Posterior vena cava (tissue), 2 donors: ENCODE measurements at places on chromosomes 5 and 9. TPM values are rescaled to one million over a fixed set of nuclear protein-coding genes. Genes with fewer than 3 reads are reported as not detected.

- DNase-seq: no peak
Observed at GRCh38 chr5:111582451-111582850, 70.1 kb upstream of the STARD4 start.

DNA sequence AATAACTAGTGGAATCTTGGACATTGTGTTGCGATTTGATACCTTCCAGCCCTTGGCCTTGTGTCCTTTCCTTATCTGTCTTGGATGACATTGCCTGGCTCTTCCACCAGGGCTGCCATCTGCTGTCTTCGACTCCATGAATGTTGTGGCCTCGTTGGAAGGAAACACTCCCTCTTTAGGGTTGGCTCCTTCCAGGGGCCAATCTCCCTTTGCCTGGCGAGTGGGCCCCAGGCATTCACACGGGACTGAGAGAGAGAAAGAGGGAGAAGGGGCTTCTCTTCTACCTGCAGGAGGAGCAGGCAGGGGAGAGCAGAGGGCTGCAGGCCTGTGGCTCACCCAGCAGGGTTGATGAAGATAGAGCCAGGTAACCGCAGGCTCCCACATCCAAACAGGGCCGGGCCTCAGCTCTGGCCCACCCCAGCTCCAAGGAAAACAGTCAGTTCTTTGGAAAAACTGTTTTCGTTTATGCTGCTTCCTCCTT lies 31.3 kb downstream of the FGF1 start:
- no peak for DNase-seq

MAMDC4 gene
- total RNA-seq: 2.4 TPM

- DNase-seq: no peak
Observed at GRCh38 chr9:8188723-8189407, 389.3 kb upstream of the DMAC1 start.

DNA sequence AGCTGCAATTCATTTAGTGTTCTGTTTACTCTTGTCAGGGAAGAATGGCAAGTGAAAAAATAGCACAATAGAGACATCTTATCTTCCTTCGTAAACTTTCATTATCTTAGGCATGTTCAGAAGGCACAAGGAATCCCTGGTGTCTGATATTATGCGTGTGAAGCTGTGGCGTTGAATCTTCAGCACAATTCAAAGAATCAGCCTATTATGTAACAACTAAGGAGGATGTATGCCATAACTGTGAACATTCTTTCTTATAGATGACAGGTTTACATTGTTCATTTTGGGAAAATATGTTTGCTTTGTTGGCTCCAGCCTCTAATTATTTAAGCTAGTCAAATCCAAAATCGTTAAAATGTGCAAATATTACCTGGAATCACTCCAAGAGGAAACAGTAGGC lies 446.1 kb downstream of the ANXA1 start:
- no peak for DNase-seq

LCN12 gene
- 0.62 TPM for total RNA-seq

- DNase-seq: no peak
Observed at GRCh38 chr9:14106699-14107098, 207.2 kb downstream of the NFIB start.

DNA sequence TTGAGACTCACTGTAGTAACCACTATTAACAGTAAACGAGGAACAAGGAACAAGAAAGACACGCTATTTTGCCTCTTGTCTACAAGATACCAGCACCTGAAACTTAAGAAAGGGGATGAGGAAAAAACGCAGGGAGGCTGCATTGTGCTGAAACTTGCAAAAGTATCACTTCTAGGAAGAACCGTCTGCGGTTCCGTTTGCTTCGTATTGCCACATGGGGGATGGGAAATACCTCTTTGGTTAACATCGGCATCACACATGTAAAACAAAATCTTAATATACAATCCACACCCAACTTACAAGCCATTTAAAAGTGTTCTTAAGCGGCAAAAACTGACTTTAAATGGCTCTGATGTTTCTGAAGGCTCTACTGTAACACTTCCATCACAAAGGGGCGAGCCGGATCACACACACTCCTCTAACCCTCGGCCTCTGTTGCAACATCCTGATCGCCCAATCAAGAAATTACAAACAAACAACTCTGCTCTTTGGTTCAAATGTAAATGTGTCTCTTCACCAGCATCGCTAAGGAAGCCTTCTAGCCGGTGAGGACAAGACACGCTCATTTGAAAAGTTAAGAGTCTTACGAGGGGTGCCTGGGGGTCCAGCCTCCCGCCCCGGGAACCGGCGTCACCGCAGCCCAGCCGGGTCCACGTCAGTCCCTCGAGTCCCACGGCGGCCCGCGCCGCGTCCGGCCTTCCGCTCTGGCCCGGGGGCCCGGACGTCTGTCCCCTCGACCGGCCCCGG lies 621 bp downstream of the SEC16A start:
- no peak for DNase-seq

DNA sequence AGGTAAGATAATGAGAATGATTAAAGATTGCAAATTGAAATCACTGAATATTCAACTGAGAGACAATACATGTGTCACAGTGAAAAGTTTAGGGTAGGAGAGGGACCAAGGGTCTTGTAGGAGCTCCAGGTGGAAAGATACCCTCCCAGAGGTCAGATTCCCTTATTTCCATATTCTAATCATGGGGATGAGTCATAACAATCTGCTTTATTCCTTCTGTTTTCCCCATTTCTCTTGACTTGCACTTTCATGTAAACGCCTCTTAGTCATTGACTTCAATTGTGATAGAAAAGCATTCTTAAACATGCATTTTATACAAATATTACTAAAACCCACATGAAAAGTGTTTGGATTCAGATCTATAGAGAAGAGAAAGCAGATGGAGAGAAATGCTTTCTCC lies 81.3 kb upstream of the CTSL start:
- no peak for DNase-seq

DNA sequence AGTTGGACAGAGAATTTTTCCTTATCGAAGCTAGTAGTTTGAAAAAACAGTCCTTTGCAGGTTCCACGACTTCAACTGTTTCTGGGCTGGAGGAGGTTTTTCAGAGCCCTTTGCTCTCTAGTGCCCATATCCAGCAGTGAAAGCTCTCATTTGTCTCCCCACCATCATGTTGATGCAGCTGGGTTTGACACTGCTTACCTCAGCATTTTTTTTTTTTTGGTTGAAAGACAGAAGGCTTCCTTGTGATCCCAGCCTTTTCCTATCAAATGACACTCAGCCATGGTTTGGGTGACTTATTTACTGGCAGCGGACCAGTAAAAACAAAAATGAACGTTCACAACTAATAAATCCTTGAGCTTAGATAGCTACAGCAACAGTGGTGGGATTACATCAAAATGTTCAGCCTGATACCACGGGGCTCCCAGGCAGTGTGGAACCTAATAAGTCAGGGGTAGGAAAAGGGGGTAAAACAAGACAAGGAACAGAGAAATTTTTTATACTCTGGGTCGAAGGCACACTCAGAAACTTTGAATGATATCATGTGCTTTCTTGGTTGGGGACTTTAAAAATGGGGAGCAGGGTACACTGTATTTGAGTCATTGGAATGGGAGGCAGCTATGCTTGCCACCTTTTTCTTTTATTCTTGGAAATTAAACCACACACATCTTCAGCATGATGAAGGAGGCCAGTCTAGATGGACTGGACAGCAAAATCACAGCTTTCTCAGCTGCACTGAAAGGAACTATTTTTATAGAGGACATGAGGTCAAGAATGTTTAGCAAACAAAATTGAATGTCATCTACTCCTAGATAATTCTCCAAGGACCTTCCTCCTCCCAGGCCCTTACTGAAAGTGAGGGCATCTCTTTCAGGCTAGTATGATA lies 308.9 kb upstream of the MPDZ start:
- DNase-seq: no peak
